AG20443 (cell line): ENCODE measurements at places on chromosomes 13 and 19.

GRCh38 chr13:33932769-33933406 is 114.9 kb downstream of the RFC3 start:
- DNase-seq: no peak

DNA sequence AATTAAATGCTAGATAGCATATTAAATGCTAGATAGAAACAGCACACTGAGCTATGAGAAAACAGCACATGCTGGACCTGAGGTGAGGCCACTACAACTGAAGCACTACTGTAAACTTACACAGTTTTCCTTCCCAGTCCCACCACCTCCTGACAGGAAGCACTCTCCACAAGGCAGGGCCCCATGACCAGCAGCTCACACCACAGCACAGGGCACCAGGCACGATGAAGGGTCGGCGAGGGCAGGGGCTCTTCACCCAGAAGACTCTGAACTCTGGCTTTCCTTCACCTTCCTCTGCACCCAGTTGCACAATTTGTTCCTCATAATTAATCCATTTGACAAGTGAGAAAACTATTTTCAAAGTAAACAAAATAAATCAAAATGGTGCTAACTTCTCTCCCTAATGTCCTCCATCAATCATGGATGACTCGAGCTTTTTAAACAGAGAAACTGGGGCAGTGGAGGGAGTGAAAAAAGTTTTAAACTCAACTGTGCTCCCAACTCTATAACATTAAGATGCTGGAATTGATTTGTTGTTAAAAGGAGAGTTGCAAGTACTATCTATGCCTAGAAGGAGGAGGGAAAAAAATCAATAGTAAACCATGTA is 568.7 kb downstream of the UQCRFS1 start:
- no peak for DNase-seq

GRCh38 chr13:111654531-111654930 is 334.1 kb downstream of the TEX29 start:
- DNase-seq: no peak

GRCh38 chr19:7199613-7200533 is 94.3 kb downstream of the INSR start:
- no peak for DNase-seq

DNA sequence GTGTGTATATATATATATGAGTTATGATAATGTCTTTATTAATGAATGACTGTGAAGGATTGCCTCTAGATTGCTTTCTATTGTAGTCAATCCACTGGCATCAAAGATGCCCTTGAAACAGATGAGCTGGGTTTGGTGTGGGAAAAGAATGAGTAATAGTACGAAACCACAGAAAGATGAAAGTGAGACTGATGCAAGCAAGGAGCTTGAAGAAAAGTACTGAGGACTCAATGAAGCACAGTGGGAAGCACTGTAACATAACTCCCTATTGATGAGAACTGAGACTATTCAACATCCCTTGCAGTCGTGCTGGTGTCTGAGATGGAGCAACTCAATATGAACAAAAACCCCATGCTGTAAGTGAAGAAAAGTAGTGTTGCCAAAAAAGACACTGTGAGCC is 1794.2 kb downstream of the SLITRK5 start:
- DNase-seq: no peak

- peak; percentile 73 for DNase-seq
These were observed 1.7 kb upstream of the ANKRD10 start for GRCh38 chr13:110916301-110917142.

DNA sequence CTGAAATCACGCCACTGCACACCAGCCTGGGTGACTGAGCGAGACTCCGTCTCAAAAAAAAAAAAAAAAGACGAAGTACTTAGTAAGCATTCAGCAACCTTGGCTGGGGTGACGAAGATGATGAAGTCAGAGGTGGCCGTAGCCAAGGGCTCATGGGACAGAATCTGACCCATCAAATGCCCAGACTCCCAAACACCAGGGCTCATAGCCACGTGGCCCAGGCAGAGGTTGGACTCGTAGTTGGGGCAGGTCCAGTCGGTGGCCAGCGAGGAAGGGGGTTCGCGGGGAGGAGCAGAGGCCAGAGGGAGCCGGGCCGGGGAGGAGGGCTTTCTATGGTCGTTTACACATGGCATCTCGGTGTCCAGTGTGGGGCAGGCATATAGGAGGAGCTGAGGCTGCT is 52.1 kb upstream of the EHD2 start:
- DNase-seq: no peak
